Activated T-helper 1 cell treated with anti-CD3 and anti-CD28 coated beads, Interleukin-2, amount 50 U/mL, for 16 hours (primary cell): ENCODE measurements at places on chromosomes 3 and 15.

GRCh38 chr15:29092376-29093064, 177.1 kb downstream of the NSMCE3 start:
- no peak for DNase-seq

GRCh38 chr3:122755491-122755890, 38.1 kb downstream of the HSPBAP1 start:
- no peak for DNase-seq

GRCh38 chr15:22263738-22264137, 183.4 kb downstream of the OR4M2 start:
- DNase-seq, result no peak

- no peak for DNase-seq
These were observed 228.7 kb downstream of the MBNL1 start for GRCh38 chr3:152497457-152497856.

GRCh38 chr15:98997312-98997711, 10.3 kb downstream of the PGPEP1L start:
- DNase-seq, result no peak

GRCh38 chr15:73682600-73683090, 1.5 kb upstream of the CD276 start:
- no peak for DNase-seq

- peak; percentile 5 for DNase-seq
These were observed 154.0 kb upstream of the THBS1 start for GRCh38 chr15:39426552-39427532.

- DNase-seq, result no peak
These were observed 27.6 kb downstream of the PLXNB1 start for GRCh38 chr3:48402281-48402732.
